ENCODE measurements at places on chromosomes 1 and 21.

- no peak for DNase-seq
These were observed 246.7 kb downstream of the PTPRU start for GRCh38 chr1:29482991-29483390.

DNA sequence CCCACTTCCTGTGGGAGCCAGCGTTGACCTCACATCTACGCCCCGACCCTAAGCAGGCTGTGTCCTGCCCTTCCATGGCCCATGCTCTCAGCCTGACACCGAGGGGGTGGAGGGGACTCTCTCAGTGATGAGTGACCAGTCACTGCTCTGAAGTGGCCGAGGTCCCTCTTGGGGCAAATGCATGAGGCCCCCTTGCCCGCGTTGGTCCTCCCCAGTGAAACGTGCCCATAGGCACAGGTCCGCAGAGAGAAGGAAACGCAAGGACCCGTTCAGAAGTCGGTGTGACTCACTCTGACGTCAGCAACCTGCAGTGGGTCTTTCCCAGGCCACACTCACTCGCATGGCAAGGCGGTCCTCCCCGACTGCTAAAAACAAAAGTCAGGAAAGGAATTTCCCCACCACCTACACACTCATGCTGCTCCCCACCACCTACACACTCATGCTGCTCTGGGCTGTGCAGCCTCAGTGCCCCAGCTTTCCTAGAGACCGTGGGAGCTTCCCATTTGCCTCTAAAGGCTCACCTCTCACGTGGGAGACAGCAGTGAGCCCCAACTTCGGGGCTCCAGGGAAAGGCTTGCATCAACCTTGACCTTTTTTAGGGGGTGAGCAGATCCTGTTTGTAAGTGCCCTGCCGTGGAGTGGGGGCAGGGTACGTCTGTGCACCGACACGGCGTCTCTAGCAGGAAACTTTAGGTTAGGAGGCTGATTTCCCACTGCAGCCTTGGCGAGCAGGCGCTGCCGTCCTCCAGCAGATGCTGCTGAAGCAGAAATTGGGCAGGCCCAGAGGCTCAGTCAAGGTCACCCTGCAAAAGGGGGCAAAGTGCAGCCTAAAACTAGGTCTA, 11.4 kb downstream of the UBASH3A start:
- DNase-seq, result no peak

DNA sequence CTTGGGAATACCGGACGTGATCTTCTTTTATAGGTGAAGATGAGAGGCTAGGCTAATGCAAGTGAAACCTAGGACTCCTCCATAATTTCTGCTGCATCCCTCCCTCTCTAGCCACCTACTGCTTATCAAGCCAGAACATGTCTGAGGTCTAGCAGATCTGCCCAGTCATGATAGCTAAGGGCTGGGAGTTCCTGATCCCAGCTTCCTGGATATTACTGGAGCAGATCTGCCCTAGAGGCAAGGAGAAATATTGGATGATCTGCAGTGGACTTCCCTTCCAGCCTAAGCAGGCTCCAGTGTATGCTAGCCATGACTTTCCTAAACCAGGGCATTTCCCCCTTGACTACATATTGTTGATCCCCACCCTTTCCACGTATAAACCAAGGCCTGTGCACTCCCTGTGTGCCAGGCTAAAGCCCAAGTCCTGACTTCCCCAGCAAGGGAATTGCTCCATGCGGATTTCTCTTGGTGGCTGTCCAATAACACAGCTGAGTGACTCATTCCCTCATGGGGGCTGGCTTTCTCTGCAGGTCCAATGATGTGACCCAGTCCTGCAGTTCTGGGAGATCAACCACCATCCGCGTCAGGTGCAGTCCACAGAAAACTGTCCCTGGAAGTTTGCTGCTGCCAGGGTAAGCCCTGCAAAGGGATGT, 15.5 kb upstream of the SARS1 start:
- DNase-seq, result no peak

- no peak for DNase-seq
These were observed 589.9 kb downstream of the MATN1 start for GRCh38 chr1:30133414-30134055.

- DNase-seq, result no peak
These were observed 184.7 kb downstream of the ST6GALNAC3 start for GRCh38 chr1:76259270-76259669.

DNA sequence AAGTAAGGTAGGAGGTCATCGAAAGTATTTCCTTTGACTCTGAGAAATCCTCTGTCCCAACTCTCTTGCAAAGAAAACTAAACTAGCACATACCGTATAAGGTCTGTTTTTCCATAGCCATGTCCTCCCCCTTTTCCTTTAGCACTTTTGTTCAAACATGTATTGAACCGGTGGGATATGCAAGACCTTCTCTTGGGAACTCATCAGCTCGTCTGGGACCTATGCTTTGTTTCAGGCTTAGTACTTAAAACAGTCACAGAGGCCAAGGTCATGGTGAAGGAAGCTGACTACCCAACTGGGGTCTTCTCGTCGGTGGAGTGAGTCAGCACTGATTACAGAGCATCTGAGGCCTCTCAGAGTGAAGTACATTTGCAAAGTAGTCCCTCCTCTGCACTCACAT, 185.0 kb downstream of the ZBTB18 start:
- DNase-seq, result no peak

GRCh38 chr1:44436401-44437106, 31.5 kb downstream of the RNF220 start:
- DNase-seq, result no peak

- DNase-seq, result no peak
These were observed 10.6 kb downstream of the TRIT1 start for GRCh38 chr1:39872698-39873097.

- DNase-seq, result no peak
These were observed 48.4 kb downstream of the LRRC53 start for GRCh38 chr1:74464037-74464436.

DNA sequence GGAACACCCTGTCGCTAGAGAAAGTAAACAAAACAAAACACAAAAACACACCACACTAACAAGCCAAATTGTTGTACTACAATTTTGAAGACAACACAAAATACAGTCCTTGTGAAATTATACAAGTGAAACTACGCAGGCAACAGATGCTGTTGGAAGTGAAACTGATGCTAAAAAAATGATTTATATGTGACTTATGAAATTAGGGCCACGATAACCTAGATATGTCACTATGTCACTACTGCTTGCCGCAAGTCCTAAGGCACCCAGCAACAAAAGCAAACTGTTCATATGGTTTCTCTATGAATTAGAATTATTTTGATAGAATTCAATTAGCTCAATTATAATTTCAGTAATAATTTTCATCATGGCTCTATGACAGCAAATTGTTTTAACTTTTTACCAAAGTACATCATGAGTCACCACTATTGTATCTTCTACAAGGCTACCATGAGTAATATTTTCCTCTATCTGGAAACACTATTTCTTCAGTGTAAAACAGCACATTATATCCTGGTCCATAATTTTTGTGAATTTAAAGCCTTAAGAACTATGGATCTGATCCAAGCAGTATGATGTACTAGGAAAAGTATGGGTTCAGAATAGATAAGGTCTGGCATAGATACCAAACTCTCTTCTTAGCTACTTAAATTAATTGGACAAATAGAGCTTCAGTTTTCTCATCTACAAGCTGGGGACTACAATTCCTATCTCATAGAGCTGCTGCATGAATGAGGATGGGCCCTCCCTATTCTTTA, 216.3 kb downstream of the COL11A1 start:
- no peak for DNase-seq

DNA sequence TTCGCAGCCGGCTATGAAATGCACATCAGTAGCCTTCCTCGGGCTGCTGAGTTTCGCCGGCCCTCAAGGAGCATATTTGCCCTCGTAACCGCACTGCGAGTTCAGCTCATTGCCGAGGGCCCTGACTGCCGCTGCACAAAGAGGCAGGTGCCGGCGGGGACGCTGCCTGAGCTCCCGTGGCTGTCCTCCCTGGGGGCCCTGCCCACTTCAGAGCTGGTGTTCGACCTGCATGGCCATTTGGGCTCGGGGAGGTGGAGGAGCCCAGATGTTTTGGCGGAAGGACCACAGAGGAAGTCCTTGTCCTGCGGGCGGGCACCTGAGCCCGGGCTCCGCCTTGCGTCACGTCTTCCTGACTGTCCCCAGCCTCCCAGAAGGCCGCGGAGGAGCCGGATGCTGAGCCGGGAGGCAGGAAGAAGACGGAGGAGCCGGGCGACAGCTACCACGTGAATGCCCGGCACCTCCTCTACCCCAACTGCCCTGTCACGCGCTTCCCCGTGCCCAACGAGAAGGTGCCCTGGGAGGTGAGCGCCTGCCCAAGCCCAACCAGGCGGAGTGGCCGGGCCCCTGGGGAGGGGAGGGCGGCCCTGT, 29.9 kb upstream of the LRRC3 start:
- no peak for DNase-seq

- DNase-seq, result peak; percentile 4
These were observed 7.2 kb upstream of the SLX9 start for GRCh38 chr21:44932408-44933181.

GRCh38 chr1:209557221-209557620, 26.3 kb upstream of the CAMK1G start:
- DNase-seq, result no peak

DNA sequence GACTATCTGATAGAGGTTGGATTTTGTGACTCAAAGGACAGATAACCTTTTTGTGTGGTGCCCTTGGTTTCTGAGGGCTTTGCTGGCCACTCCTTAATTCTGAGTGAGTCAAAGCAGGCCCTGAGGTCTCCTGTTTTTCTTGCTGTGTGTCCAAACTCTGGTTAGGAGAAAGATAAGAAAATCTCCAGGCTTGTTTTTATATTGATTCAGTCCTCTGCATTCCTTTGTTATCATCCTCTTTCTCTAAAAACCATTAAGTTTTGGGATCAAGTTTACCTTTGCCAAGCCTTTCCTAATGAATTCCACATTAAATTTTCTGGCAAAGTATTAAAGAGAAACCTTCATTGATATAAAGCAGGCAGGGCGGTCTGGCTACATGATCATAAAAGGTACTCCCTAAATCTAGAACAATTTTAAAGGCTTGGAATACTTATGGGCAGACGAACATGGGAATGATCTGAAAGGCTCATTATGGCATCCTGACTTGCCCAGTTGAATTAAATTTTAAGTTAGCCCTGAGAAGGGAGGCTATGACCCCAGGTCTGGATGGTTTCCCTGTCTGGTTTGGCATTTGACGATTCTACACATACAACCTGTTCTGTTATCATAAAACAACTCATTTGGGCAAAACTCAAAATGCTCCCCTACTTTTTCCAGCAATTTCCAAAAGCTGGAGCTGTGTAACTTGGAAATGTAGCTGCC, 20.8 kb downstream of the ZBTB8B start:
- no peak for DNase-seq

DNA sequence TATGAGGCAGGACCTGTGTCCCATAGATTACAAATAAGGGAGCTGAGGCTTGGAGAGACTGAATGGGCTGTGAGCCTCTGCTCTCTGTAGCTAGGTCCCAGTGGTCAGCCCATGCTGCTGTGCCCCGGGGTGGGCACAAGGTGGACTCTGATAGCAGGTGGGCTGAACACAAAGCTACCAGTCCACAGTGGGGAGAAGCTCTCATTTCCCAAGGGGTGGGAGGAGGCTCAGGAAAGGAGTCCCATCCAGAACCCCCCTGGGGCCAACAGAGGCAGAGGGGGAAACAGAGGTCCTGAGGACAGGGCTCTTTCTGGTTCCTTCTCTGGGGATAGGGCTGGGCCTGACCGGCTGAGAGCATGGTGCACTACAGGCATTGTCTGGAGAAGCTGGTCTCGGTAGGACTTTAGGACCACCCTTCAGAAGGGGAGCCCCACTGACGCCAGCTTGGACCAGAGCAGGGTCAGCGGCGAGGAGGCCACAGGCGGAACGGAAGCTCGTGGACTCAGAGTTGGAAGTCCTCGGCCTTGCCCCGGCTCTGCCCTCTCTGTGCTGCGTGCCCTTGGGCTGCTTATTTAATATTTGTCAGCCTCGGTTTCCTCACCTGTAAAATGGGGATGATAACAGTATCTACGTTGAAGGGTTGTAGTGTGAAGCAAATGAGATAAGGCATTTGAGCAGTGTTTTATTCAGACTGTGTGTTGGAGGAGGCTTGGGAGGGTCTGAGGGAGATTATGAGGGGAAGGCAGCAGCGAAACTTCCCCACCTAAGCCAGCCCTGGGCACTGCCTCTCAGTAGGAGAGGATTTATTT, 26.6 kb downstream of the SDE2 start:
- DNase-seq, result no peak

DNA sequence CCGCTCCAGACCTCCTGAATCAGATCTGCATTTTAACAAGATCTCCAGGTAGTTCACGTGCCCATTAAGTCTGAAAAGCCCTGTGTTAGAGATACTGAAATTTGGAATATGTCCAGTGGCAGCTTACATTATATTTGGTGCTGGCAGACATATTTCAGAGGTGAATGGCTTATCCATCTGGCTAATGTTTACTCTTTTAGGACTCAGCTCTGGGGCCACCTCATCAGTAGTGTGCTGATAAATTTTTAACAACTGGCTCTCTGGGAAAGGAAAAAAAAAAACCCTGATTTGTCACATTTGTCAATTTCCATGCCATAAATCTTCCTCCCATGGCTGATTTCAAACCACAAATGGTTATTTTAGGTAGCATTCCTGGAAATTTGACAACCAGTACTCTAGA, 25.3 kb upstream of the SYT6 start:
- DNase-seq, result no peak

GRCh38 chr21:42364304-42364865, 1.9 kb downstream of the TFF1 start:
- DNase-seq, result no peak

DNA sequence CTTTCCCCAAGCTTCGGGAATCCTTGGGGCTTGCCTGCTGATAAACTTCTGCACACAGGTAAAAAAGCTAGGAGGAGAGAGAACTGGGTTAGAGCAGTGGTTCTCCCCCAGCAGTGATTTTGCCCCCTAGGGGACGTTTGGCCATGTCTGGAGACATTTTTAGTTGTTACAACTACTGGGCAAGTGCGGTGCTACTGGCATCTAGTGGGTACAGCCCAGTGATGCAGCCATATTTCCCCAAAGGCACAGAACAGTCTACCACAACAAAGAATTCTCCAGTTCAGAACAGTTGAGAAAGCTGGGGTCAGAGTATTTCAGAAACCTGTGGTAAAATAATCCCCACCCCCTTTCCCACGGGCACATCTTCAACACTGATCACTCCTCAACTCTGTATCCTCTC, 41.3 kb downstream of the LRRC71 start:
- no peak for DNase-seq

GRCh38 chr1:152107031-152107983, 7.9 kb downstream of the TCHH start:
- DNase-seq, result no peak

DNA sequence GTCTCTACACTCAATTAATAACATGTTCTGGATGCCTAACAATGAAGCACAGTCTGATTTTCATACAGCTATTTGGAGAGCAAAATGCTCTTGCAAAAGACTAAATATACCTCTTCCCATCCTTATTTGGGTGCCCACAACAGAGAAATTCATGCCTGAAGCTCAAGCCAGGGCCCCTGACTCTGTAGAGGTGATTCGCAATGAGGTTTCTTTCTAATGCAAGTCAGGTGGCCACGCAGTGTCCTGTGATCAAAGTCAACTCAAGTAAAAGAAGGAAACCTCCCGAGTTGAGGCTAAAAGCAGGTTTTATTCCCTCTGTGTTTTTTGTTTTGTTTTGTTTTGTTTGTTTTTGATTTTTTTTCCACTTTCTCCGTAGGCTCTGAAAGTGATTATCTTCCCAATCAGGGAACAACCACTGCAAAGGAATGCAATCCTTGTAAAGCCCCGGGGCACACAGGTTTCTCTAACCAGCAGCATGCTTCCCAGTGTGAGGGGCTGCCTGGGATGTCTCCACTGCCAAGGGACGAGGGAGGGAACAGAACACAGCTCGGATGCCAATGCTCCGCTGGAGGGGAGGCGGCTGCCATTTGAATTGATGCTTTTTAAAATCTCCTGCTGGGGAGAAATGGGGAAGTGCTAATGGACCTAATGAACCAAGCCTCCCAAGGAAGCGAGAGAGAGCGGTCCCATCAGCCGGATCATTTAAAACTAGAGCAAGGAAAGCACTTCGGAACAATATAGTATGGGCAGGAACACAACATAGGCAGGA, 73.8 kb upstream of the SSX2IP start:
- no peak for DNase-seq
